ENCODE measurements at places on chromosomes 4 and X.

- DNase-seq: no peak
These were observed 112.9 kb downstream of the CEP44 start for GRCh38 chr4:174396599-174397110.

DNA sequence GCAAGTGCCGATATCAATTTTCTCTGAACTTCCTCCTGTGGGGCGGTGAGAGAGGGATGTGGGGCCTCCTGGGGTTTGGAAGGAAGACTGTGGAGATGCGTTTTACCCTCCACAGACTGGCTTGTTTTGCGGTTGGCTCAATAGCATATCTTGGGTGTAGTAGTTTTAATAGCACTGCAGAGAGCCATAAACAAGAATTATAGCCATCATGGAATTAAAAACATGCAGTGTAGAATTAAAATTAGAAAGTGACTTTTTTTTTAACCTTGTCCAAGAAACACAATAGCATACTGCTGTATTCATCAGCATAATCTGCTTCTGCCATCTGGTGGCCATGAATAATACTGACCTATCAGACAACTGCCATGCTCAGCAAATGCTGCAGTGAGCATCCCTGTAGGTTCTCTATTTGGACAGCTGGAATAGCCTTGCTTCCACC is 47.3 kb upstream of the SCML1 start:
- DNase-seq: peak; percentile 38

DNA sequence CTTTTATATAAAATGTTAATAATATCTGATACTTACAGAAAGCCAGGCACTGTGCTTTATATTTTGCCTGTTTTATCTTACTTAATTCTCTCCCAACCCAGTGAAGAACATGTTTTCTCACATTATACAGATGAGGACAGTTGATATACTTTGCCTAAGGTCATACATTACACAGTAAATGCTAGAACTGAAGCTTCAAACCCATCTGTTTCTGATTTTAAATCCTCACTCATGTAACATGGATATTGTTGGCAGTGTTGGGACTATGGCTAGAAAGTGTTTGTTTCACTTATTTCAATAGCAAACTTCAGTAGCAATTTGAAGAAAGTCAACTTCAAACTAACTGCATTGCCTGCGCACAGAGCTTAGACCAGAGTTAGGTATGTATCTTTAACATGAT is 57.4 kb downstream of the RAPGEF2 start:
- no peak for DNase-seq

DNA sequence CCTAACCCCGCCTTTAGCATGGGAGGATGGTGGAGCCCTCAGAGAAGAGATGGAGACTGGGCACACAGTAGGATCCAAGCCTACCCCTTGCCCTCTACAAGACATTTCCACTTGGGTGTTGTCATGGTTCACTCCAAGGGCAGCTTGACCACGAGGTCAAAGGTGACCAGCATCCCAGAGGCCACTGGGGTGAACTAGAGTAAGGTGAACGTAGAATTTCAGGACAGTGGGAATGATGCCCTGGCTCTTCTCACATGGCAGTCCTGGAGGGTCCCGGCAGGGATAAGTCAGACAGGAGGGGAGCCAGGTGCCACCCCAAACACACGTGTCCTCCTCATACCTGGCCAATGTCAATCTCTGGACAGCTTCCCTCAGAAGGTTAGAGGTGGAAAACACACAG is 274.2 kb upstream of the AGTR2 start:
- DNase-seq: no peak

- DNase-seq: no peak
These were observed 43.5 kb upstream of the SCRG1 start for GRCh38 chr4:173442223-173442932.

GRCh38 chr4:157004279-157005161 is 32.9 kb upstream of the PDGFC start:
- peak; percentile 70 for DNase-seq

DNA sequence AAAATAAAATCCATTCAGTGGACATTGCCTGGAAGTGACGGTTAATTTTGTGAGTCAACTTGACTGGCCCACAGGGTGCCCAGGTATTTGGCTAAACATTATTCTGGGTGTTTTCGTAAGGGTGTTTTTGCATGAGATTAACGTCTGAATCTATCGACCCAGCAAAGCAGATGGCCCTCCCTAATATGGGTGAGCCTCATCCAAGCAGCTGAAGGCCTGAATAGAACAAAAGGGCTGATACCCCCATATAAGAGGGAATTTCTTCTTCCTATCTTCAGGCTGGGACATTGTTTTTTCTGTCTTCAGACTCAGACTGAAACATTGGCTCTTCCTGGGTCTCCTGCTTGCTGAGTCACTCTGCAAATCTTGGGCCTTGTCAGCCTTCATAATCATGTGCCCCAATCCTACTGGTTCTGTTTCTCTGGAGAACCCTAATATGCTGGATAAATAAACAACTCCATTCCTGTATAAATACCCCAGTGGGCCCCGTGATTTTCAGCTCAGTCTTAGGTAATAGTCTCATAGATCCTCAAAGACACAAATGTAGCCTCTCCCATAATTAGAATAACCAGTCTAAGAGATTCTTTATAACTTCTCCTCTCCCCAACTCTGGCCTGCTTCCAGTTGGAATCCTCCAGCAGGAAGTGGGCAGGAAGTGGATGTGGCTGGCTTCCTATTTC is 33.1 kb upstream of the DDX3X start:
- DNase-seq: peak; percentile 41

DNA sequence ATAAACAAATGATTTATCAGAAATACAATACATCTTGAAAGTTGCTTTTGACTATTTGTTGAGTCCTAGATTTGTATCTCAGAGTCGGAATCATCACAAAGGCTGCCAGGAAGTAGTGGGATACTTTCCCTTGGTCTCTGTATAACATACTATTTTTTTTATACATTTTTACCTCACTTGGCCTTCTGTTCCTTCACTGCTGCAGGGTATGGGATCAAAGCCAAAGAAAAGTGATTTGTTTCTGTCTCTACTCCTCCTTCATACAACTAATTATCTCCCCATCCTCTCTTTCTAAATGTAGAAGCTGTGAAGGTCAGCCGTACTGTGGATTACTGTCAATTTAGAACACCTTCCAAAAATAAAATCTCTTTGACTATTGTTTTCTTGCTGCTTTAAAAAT is 24.9 kb downstream of the PALLD start:
- no peak for DNase-seq

- no peak for DNase-seq
These were observed 81.7 kb downstream of the RTL5 start for GRCh38 chrX:72050011-72050410.

GRCh38 chrX:107979534-107979933 is 2.6 kb downstream of the TEX13B start:
- DNase-seq: no peak

GRCh38 chr4:107519053-107519452 is 201.0 kb downstream of the PAPSS1 start:
- peak; percentile 44 for DNase-seq

GRCh38 chr4:163673848-163674697 is 179.6 kb downstream of the TMA16 start:
- no peak for DNase-seq

DNA sequence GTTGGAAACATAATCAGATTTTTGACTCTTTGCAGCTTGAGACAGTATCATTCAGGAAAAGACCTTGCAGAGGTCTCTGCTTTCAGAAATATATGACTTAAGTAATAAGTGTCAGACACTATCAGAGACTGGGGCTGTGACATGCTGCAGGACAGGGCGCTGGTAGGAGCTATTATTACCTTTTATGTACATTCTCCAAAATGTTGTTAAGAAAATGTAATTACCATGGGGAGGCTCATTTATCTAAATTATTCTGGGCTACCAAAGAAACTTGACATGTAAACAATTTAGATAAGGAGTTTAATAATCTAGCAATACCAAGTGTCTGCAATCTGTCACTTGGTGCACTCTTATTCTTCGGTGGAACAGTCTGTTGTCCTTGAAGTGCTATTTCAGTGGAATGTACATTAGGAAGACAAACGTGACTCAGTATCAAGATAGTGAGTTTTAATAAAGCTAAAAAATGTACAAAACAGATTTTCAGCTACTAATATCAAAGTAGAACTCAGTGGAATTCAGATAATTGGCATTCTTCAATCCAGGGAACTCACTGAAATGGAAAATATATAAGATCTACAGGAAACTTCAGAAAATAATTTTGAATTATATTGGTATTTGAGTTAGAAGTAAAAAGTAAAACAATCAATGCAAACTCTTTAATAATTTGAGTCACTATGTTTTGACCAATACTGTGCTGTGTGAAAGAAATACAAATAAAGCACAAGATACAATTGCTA is 214.5 kb downstream of the KCNIP4 start:
- DNase-seq: no peak

DNA sequence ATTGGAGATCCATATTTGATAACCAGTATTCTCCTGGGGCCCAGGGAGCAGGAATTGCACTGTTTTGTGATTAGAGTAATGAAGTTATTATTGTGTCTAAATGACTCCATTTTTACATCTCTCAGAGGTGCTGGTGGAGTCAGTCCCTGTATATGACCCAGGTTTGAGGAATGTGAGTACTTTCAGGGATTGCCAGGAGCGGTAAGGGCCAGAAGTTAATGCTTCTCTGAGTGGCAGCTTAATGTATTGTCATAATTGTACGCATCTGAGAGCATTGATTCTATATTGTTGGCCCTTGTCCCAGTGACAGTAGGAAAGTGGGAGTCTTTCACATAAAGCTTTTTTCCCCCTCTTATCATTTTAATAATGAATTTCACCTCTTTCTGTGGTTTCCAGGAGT is 146.2 kb downstream of the GATB start:
- no peak for DNase-seq

DNA sequence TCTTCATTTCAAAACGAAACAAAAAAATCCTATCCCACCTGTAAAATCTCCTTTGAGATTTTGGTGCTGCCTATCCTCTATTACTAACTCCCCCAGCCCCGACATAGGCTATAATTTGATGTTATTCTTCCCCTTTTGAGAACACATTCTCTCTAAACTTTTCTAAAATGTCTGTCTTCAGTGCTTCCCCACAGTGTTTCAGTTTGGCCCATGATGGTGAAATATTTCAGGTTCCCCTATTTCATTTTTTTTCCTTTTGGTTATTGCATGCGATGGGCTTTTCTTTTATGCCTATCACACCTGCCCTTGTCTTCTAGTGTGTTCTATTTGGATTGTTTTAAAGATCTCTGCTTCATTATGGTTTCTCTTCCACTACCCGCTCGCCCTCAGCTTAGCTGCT is 14.7 kb downstream of the BCORL1 start:
- DNase-seq: no peak

DNA sequence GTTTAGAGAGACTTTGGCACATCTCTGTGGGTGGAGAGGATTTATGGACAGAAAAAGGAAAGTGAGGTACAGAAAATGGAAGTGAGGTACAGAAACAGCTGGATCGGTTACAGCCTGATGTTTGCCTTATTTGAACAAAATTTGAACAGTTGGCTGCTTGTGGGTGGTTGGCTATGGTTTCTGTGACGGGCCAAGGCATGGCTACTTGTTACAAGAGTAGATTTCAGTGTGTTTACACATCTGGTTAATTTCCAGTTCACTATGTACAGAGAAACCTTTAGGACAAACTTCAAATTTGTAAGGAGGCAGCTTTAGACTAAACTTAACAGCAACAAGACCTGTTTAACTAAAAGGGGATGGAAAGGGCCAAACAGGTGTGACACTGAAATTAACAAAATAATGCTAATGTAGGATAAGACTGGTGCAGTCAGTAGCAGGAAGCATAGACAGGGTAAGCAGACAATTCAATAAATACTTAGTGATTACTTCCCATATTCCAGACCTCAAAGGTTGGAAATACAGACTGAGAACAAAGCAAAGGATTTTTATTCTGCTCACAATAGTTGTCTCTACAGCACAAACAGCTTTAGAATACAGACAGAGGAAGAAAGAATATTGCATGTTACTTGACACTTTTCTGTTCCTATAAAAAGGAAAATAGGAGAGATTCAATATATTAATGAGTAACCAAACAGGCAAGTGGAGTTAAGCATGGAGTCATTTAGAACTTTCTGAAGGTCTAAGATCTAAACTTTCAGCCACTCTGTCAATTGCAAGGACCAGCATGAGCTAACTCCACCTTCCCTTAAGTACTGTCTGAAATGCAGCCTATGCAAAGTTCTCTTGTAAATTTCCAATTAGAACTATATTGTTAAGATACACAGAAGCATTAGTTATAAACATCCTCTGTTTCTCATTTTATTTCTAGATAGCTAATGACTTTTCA is 294.4 kb upstream of the FAT4 start:
- DNase-seq: no peak

DNA sequence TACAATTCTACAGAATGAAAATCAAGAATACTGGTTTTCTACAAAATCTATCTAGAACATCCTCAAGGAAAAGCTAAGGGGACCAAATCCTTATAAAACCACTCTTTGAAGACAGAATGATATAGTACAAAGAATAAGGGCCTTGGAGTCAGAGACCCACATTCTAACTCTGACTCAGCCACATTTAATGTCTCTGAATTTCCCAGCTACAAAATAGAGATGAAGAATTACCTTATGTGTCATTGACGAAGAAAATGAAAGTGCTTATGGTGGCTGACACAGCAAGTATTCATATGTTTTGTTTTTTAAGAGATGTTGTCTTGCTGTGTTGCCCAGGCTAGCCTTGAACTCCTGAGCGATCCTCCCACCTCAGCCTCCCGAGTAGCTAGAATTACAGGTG is 35.9 kb upstream of the CXorf38 start:
- no peak for DNase-seq
